Naive thymus-derived CD8-positive, alpha-beta T cell (primary cell): ENCODE measurements at places on chromosomes 5 and 9. TPM values are rescaled to one million over a fixed set of nuclear protein-coding genes. Genes with fewer than 3 reads are reported as not detected.
A peak's percentile ranks its signal among the peaks of the same experiment; 100 is the strongest.

The ZNF300 gene
- 0.89 TPM for polyA plus RNA-seq

DNA sequence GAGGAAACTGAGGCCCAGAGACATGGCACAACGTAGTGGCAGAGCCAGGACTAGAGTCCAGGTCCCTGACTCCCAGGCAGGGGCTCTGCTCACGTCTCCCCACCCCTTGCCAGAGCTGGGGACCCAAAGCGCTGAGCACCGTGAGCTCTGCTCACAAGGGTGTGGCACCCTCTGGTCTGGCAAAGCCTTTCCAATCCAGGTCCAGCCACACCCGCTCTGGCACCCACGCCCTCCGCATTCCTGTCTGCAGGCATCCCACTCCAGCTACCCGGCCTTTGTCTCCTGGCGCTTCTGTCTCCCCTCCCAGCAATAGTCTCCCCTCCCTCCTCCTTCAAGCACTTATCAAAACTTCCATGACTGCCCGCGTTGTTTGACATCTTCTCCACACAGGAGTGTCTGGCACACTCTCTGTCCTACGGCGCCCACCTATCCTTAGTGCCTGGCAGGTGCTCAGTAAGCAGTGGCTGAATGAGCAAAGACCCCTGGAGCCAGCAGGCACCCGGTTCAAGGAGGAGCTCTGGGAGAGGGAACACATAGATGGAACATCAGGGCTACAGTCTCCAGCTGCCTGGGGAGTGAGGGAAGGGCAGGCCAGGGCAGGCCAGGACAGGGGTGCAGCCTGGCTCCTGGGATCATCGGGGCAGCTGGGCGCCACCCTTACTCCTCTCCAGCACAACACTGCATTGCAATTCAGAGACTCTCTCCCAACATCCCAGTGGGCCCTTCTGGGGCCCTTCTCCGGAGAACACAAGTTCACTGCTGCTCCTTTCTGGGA is 12.0 kb downstream of the HIGD2A start:
- no peak for DNase-seq
- no peaks in the 10 kb centered on the region for H3K36me3 ChIP-seq
- H3K4me1 ChIP-seq = peaks cover 11% of the 10 kb centered on the region

The NOL6 gene
- polyA plus RNA-seq = 13.5 TPM

DNA sequence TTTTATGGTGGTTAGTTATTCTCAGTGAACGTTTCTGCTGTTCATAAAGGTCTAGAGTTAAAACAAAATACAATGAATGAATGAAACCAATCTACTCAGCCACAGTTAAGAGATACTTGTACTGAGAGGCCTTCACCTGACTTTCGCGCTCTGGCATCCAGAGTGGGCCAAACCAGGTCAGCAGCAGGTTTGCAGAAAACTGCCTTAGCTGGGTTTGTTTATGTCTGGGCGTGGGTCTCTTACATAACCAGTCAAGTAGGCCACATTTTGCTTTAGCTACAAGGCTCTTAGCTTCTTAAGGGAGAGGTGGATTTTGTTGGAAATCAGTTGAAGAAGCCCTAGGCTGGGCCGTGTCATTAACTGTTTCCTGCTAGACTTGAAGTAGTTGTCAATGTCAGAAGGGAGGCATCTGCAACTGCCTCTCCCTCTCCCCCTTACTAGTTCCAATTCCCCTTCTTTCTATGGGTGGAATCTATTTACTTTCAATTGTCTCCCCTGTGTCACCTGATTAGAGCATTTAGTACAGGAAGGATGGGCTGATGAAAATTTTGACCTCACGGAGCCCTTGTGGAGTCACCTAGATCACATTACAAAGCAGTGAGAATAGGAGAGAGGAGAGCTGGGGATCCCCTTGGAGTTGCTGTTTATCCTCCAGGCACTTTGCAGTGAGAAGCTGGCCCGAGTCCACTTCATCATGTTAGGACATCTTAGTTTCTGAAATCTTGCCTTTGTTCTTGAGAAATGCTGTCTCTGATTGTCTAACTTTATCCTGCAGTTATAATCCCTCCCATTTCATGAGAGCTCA is 200.5 kb downstream of the ARHGEF28 start:
- H3K27ac ChIP-seq = no peak overlapping the region
- H3K27me3 ChIP-seq = peaks cover 4% of the 10 kb centered on the region
- H3K36me3 ChIP-seq = no peaks in the 10 kb centered on the region
- no peak for DNase-seq

GRCh38 chr9:34546834-34547827 is 24.3 kb upstream of the ENHO start:
- H3K4me1 ChIP-seq = peaks cover 3% of the 10 kb centered on the region
- H3K36me3 ChIP-seq = no peaks in the 10 kb centered on the region
- no peak overlapping the region for H3K27ac ChIP-seq
- no peak overlapping the region for H3K4me3 ChIP-seq
- peak; percentile 27 for DNase-seq
- H3K27me3 ChIP-seq = peaks cover 7% of the 10 kb centered on the region

The ERP44 gene
- 28.0 TPM for polyA plus RNA-seq

DNA sequence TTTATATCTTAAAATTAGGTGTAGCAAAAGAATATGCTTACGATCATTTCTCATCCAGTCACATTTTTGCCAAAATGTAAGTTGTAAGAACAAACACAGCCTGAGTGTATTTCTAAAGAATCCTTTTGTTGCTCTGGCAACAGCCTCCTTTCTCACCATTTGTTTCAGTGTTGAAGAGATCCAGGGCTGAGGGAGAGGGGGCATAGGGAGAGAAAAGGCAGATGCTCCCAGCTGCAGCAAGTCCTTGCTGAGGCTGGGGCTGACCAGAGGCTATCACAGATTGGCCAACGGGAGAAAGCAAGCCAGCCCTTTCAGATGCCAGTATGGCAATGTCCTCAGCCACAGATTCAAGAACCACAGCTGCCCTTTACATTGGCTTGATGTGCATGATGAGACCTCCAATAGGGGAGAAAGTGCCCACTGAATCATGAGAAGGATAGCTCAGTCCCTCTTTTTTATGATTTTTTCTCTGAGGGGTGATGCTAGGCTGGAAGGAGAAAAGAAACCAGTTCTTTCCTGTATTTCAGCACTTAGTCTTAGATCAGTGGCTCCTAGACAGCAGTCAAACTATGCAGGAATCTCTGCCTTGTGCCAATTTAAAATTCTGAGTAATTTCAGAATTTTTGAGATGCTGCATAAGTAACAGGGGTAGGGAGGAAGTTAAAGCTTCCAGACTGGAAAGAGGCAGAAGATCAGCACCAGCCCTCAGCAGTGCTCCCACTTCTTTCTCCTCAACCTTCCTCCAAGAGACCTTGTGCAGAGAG is 142.1 kb downstream of the LHFPL2 start:
- no peak overlapping the region for H3K4me3 ChIP-seq
- no peak for DNase-seq
- peaks cover 33% of the 10 kb centered on the region for H3K27me3 ChIP-seq
- H3K4me1 ChIP-seq = peaks cover 18% of the 10 kb centered on the region
- peak overlapping the region; percentile 20 for H3K27ac ChIP-seq
- H3K36me3 ChIP-seq = no peaks in the 10 kb centered on the region

The EPB41L4B gene
- not detected for polyA plus RNA-seq

DNA sequence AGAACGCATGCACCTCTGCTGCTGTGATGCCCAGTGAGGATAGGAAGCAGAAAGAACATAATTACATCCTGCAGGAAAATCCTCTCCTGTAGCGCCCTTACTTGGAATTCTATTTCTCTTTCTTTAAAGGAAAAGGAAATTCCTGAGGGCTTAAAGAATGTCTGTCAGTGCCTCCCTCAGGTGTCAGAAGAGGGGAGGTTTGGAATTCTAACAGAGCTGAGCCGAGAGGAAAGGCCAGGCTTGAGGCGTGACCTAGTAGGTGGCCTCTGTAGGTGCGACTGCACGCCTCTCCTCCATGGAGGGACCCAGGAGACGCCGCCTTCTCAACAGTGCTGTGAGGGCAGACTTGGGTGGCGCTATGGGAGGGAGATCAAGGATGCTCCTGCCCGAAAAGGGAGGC is 55.9 kb upstream of the ERCC6L2 start:
- H3K4me3 ChIP-seq = no peak overlapping the region
- peaks cover 3% of the 10 kb centered on the region for H3K27me3 ChIP-seq
- peaks cover 3% of the 10 kb centered on the region for H3K36me3 ChIP-seq
- DNase-seq = no peak
- H3K27ac ChIP-seq = no peak overlapping the region

The PAEP gene
- not detected for polyA plus RNA-seq

GRCh38 chr5:80697100-80697499 is 42.3 kb upstream of the DHFR start:
- DNase-seq = no peak
- peaks cover 11% of the 10 kb centered on the region for H3K4me1 ChIP-seq
- H3K4me3 ChIP-seq = no peak overlapping the region
- H3K27me3 ChIP-seq = no peaks in the 10 kb centered on the region

The CDH9 gene
- polyA plus RNA-seq = not detected

The FKTN gene
- 1.1 TPM for polyA plus RNA-seq

- peaks cover 11% of the 10 kb centered on the region for H3K27me3 ChIP-seq
- H3K4me1 ChIP-seq = no peaks in the 10 kb centered on the region
- no peak overlapping the region for H3K27ac ChIP-seq
- no peak for DNase-seq
- H3K4me3 ChIP-seq = no peak overlapping the region
These were observed 160.3 kb upstream of the SLC28A3 start for GRCh38 chr9:84500826-84501225.

GRCh38 chr9:83448626-83449025 is 89.6 kb downstream of the FRMD3 start:
- no peak overlapping the region for H3K4me3 ChIP-seq
- H3K4me1 ChIP-seq = no peaks in the 10 kb centered on the region
- no peaks in the 10 kb centered on the region for H3K27me3 ChIP-seq
- no peak overlapping the region for H3K27ac ChIP-seq

DNA sequence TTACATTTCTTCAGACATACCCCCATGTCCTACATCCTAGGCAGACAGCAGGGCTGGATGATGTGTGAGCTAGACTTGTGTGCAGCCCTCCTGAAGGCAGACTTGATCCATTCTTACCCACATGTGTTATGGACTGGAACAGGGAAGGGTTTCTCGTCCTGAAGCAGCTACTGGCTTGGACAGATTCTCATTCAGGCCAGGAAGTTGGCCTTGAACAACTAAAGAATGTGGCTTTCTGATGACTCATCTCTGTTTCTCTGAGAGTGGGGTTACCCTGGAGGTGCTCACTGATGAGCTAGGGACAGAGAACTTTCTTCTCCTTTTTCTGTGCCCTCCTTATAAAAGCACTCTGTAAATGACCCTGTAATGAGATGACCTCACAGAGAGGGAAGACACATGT is 246.5 kb downstream of the PCSK5 start:
- H3K4me3 ChIP-seq = no peak overlapping the region
- no peak overlapping the region for H3K27ac ChIP-seq
- H3K27me3 ChIP-seq = no peaks in the 10 kb centered on the region
- peaks cover 9% of the 10 kb centered on the region for H3K36me3 ChIP-seq
